ENCODE measurements at places on chromosomes 2 and 18. TPM values are rescaled to one million over a fixed set of nuclear protein-coding genes. Genes with fewer than 3 reads are reported as not detected.
A peak's percentile ranks its signal among the peaks of the same experiment; 100 is the strongest.

The PAX8 gene
- total RNA-seq = 10.1 TPM

The SCN3A gene
- 0.20 TPM for total RNA-seq

The REEP1 gene
- total RNA-seq = 0.73 TPM

The SLC40A1 gene
- 322 TPM for total RNA-seq

The TUBA3E gene
- 0.83 TPM for total RNA-seq

The AMER3 gene
- not detected for total RNA-seq

The PDE1A gene
- total RNA-seq = 11.4 TPM

The ERFE gene
- total RNA-seq = not detected

The DNPEP gene
- 35.1 TPM for total RNA-seq

The KIDINS220 gene
- total RNA-seq = 78.7 TPM

DNA sequence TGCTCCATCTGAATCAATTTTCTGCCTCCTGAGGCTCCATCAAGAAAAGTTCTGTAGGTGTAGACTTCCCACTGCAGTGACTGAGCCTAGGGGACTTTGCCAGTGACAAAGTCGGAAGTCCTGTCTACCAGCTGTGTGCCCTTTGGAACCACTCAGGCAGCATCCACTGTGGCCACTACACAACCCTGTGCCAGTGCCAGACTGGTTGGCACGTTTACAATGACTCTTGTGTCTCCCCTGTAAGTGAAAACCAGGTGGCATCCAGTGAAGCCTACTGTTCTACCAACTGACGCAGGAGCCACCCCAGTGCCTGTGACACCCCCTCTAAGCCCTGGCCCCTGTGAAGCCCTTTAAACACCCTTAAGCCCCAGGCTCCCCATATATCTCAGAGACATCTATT lies 132.1 kb upstream of the SERPINE2 start:
- DNase-seq = no peak
- no peaks in the 10 kb centered on the region for H3K36me3 ChIP-seq
- no peak overlapping the region for H3K4me3 ChIP-seq
- no peak overlapping the region for H3K27ac ChIP-seq
- H3K27me3 ChIP-seq = no peaks in the 10 kb centered on the region
- H3K4me1 ChIP-seq = no peaks in the 10 kb centered on the region

DNA sequence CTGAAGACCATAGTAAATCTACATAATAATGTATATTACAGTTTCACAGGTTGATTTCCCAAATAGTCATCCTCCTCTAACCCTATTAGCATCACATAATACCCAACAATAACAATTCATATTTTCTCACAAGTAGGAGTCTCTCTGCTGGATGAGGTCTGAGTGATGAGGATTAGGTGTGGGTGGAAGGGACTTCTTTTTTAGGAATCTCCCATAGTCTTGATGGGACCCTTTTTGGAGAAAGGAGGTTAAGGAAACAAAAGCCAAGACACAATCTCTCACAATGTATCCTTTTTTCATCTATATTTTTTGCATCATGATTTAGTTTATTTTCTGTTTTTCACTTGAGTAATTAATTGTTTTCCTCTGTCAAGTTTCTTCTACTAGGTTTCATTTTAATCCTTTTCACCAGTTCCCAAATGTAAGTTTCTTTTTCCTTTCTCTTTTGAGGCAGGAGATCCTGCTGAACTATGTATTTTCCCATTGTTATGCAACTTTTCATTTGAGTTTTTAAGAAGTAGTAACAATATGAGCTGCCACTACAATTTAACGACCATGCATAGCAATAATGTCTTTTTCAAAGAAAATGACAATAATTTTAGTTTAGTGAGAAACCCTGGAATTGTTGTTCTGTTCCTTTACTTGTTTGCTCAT lies 2.5 kb upstream of the IFIH1 start:
- H3K4me3 ChIP-seq = no peak overlapping the region
- H3K36me3 ChIP-seq = no peaks in the 10 kb centered on the region
- H3K27me3 ChIP-seq = no peaks in the 10 kb centered on the region
- no peak for DNase-seq

GRCh38 chr2:71606244-71606643 lies 152.9 kb downstream of the DYSF start:
- no peaks in the 10 kb centered on the region for H3K36me3 ChIP-seq
- H3K4me3 ChIP-seq = no peak overlapping the region
- H3K27me3 ChIP-seq = no peaks in the 10 kb centered on the region
- no peaks in the 10 kb centered on the region for H3K4me1 ChIP-seq
- H3K27ac ChIP-seq = no peak overlapping the region
- no peak for DNase-seq

GRCh38 chr2:219175928-219176817 lies 552 bp downstream of the CNPPD1 start:
- no peaks in the 10 kb centered on the region for H3K36me3 ChIP-seq
- no peaks in the 10 kb centered on the region for H3K27me3 ChIP-seq
- peaks cover 11% of the 10 kb centered on the region for H3K4me1 ChIP-seq
- H3K27ac ChIP-seq = peak overlapping the region; percentile 87

DNA sequence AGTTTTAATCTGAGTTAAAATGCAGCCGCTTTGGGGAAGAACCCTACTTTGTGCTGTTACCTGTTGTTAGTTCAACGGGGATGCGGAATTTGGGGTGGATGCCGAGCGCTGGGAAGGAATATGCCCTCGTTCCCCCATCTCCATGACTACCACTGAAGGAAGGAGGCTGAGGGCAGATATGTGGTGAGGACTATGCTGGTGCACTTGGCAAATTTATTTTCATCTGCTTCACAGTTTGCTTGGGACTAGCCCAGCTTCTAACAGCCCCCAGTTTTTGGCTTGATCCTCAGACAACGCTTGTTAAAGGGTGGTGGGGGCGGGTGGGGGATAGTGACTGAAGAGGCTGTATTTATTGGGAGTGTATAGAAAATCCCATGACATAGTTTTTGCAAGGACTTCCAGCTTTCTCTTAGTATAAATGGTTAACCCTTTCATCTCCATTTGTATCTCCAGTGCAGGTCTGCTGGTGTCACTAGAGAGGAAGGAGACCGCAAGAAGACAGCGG lies 100.8 kb downstream of the COLEC12 start:
- no peak overlapping the region for H3K4me3 ChIP-seq
- H3K27ac ChIP-seq = no peak overlapping the region
- no peak for DNase-seq
- no peaks in the 10 kb centered on the region for H3K27me3 ChIP-seq

- peaks cover 2% of the 10 kb centered on the region for H3K4me1 ChIP-seq
- DNase-seq = no peak
- H3K27me3 ChIP-seq = no peaks in the 10 kb centered on the region
- H3K36me3 ChIP-seq = no peaks in the 10 kb centered on the region
- H3K27ac ChIP-seq = no peak overlapping the region
- no peak overlapping the region for H3K4me3 ChIP-seq
Observed at GRCh38 chr2:70212298-70212932, 21.6 kb upstream of the C2orf42 start.

DNA sequence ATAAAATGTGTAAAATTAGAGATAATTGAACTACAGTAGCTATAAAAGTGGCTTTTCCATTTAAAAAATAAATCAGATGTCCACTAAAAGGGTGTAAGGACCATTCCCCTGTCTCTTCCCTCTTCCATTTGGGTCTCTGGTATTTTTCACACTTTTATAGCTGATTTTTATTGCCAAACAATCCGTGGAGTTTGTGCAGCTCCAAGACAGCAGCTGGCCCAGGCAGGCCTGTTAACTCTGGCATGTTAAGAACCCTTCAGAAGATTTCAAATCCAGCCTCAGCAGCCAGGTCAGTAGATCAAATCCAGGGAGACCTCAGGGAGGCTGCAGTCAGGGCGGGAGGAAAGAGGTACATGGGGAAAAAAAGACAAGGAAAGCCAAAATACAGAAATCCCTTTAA lies 827.1 kb upstream of the FANCL start:
- H3K4me1 ChIP-seq = no peaks in the 10 kb centered on the region
- no peak for DNase-seq
- no peaks in the 10 kb centered on the region for H3K27me3 ChIP-seq
- H3K27ac ChIP-seq = no peak overlapping the region

- no peak for DNase-seq
- peaks cover 2% of the 10 kb centered on the region for H3K4me1 ChIP-seq
- no peaks in the 10 kb centered on the region for H3K36me3 ChIP-seq
- no peak overlapping the region for H3K4me3 ChIP-seq
Observed at GRCh38 chr2:182852801-182853200, 13.6 kb downstream of the FRZB start.

DNA sequence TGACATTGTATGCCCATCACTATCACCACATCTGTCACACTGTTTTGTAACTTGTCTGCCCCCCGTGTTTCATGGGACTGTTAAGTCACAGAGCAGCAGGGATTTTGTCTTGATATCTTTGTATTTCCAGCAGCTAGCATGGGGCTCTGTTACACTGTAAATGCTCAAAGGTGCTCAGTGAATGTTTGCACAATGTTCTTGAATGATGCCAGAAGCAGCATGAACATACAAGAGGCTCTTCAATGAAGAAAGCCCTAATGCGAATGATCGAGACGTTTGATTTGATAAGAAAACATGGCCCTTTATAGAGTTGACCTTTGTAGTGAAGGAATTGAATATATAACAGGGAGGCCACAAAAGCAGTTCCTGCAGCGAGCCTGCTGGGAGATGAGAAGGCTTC lies 120.9 kb upstream of the TTC39C start:
- no peaks in the 10 kb centered on the region for H3K36me3 ChIP-seq
- H3K4me1 ChIP-seq = no peaks in the 10 kb centered on the region
- no peak overlapping the region for H3K4me3 ChIP-seq
- no peaks in the 10 kb centered on the region for H3K27me3 ChIP-seq
- DNase-seq = no peak

DNA sequence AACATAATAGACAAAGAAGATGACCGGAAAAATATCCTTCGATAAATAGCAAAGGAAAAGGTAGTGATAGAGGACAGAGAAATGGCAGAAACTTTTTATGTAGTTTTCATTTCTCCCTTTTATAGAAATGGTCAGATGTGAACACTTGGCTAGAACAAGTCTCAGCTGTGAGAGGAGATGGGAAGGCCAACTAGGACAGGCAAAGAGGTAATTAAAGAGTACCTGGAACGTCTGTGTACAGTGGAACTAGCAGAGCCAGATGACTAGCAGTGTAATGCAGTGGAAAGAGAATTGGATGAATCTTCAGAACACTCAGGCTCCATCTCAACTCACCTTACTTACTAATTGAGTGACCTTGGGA lies 69.2 kb downstream of the NABP1 start:
- H3K4me3 ChIP-seq = no peak overlapping the region
- no peak overlapping the region for H3K27ac ChIP-seq
- H3K36me3 ChIP-seq = no peaks in the 10 kb centered on the region
- DNase-seq = no peak
- H3K27me3 ChIP-seq = no peaks in the 10 kb centered on the region

- H3K27me3 ChIP-seq = no peaks in the 10 kb centered on the region
- H3K4me3 ChIP-seq = no peak overlapping the region
- H3K27ac ChIP-seq = no peak overlapping the region
Observed at GRCh38 chr2:232816657-232817056, 40.3 kb upstream of the KCNJ13 start.

DNA sequence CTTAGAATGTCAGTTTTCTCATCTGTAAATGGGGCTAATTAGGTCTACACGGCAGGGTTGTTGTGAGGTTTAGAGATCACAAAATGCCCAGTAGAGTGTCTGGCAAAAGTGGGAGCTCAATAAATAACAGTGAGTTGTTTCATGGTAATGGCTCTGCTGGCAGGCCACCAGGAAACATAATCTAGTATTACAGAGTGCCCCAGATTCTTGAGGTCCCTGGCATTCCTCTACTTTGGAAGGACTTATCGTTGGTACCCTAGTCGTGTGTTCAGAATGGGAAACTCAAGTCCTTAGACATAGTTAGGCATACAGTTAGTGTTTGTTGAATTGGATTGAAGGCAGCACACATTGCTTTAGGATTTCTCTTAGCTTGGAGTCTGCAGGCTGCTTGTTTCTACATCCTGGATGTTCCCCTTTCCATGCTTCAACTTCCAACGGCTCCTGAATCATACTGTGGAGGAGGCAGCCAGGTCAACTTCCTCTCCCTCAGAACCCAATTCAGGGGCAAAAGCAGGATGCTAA lies 161.5 kb upstream of the FOSL2 start:
- no peak overlapping the region for H3K27ac ChIP-seq
- no peaks in the 10 kb centered on the region for H3K27me3 ChIP-seq
- H3K4me3 ChIP-seq = no peak overlapping the region
- no peak for DNase-seq

GRCh38 chr18:57998461-57998860 lies 45.6 kb upstream of the NEDD4L start:
- no peak overlapping the region for H3K4me3 ChIP-seq
- no peaks in the 10 kb centered on the region for H3K27me3 ChIP-seq
- no peaks in the 10 kb centered on the region for H3K36me3 ChIP-seq

DNA sequence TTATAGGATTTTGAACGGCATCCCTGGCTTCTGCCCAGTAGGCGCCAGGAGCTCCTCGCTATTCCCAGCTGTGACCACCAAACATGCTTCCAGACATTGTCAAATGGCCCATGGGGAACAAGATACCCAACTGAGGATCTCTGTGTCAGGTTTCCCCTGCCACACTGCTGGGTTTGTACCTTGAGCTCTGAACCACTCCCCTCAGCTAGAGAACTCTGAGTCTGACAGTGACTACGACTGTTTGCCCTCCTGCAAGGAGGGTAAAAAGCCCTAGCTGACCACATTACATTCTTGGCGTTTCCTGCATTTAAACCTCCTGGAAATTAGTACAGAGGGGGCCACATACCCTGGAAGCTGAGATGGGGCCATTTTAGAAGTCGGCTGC lies 12.4 kb downstream of the LRRFIP1 start:
- DNase-seq = no peak
- H3K27ac ChIP-seq = no peak overlapping the region
- no peak overlapping the region for H3K4me3 ChIP-seq
- no peaks in the 10 kb centered on the region for H3K27me3 ChIP-seq

DNA sequence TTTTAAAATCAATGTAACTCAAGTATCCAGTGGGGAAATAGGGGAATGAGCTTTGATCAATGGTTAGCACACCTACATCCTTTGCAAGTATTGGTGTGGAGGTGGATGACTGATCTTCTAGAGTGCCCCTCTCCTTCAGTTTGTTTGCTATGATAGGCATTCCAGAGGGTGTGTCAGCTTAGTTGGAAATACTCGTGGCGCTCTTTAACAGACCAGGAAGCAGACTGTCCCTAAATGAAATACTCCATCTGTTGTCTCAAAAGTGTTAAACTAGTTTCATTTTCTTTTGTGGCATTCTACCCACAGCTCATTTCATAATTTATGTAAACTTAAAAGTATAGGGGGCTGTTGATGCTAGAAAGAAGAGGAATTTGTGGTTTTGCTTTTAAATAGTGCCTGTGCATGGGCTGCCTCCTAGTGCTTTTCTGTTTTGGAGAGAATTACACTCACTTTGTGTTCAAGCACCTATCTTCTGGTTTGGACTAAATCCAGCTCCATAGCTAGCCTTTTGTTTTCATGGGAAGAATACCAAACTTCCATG lies 66.2 kb downstream of the STAT1 start:
- no peaks in the 10 kb centered on the region for H3K36me3 ChIP-seq
- DNase-seq = no peak
- peak overlapping the region; percentile 15 for H3K27ac ChIP-seq
- no peaks in the 10 kb centered on the region for H3K27me3 ChIP-seq
- no peak overlapping the region for H3K4me3 ChIP-seq

GRCh38 chr18:56841836-56842235 lies 190.7 kb downstream of the WDR7 start:
- no peak overlapping the region for H3K4me3 ChIP-seq
- no peaks in the 10 kb centered on the region for H3K4me1 ChIP-seq
- no peaks in the 10 kb centered on the region for H3K27me3 ChIP-seq
- no peak for DNase-seq
- H3K36me3 ChIP-seq = no peaks in the 10 kb centered on the region
- H3K27ac ChIP-seq = no peak overlapping the region

- H3K4me1 ChIP-seq = no peaks in the 10 kb centered on the region
- no peaks in the 10 kb centered on the region for H3K36me3 ChIP-seq
- DNase-seq = no peak
- H3K27me3 ChIP-seq = no peaks in the 10 kb centered on the region
- no peak overlapping the region for H3K27ac ChIP-seq
Observed at GRCh38 chr2:8527031-8527430, 154.8 kb upstream of the ID2 start.

Measured in ovary (tissue), 10 donors.